ENCODE measurements at places on chromosomes 7 and 10.

- no peak for DNase-seq
Observed at GRCh38 chr10:42980553-42981357, 96.1 kb upstream of the RET start.

DNA sequence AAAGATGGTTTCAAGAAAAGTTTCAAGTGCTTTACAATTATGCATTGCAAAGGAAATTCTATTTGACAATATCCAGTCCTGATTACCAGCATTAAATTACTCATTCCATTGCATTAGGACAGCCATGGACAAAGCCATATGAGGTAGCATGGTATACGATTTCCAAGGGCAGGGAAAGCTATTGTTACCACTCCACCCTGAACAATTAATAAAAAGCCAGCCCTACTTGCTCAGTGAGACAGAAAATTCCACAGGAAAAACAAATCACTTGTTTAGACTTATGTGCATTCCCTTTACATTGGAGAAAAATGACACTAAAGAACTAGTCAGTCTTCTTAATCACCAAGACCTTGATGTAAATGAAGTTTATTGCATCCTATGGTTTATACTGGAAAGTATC is 5.6 kb downstream of the CD36 start:
- DNase-seq, result no peak

DNA sequence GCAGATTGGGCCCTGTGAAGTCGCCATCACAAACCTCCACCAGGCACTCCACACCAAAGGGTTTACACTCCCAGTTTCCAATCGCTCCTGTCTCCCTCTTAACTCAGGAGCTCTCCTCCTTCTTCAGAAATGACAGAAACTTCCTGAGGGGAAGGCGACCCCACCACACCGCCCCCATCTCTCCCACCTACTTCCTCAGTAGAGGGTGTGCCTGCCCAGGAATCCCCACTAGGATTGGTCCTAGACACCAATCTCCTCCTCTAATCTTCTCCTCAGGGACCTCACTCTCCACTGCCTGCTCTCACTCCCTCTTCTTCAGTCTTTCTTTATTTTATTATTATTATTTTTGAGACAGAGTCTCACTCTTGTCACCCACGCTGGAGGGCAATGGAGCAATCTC is 5.9 kb upstream of the INSIG1 start:
- no peak for DNase-seq

DNA sequence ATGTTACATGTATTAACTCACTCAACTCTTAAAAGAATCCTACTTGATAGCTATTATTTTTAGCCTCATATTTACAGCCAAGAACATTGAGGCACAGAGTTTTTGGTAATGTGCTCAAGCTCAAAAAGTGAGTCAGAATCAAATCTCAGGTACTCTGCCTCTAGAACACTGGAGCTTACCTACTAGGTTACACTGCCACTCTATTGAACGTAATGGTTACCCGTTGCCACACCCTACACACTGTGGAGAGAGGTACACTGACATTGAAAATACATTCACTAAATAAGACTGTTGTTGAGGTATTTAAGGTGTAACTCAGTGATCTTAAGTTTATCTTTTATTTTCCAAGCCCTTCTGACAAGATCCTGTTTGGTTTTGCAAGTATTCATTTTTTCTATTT is 17.9 kb downstream of the SLC26A3 start:
- no peak for DNase-seq

GRCh38 chr10:7493996-7494395 is 83.2 kb upstream of the SFMBT2 start:
- no peak for DNase-seq

GRCh38 chr10:114802177-114802576 is 19.4 kb upstream of the FHIP2A start:
- DNase-seq, result no peak

DNA sequence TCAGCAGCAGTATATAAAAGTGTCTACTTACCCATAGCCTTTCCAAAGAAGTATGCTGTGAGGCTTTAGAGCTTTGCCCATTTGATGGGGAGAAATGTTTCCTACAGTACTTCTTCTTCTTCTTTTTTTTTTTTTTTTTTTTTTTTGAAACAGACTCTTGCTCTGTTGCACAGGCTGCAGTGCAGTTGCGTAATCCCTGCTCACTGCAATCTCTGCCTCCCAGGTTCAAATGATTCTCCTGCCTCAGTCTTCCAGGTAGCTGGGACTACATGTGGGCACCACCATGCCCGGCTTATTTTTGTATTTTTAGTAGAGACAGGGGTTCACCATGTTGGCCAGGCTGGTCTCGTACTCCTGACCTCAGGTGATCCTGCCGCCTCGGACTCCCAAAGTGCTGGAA is 101.7 kb upstream of the TMEM26 start:
- no peak for DNase-seq

DNA sequence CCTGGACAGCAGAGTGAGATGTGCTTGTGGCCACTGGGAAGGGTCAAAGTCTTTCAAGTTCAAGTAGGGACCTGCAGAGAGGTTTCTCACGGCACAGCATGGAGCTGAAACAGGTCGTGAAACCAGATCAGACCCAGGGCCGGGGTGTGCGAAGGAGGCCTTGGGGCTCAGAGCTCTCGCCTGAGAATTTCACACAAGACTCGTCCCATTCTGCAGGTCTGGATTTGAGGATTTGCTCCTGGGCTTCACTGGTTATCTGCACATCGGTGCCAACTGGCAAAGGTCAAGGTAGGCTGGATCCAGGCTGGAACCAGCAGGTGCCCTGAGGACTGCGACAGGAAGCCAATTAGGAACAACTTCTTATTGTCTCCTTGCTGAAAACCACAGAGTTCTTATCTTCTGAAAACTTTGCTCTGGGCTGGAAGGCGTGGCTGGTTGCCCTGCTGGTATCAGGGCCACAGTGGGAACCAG is 24.0 kb upstream of the GTF2I start:
- DNase-seq, result no peak

DNA sequence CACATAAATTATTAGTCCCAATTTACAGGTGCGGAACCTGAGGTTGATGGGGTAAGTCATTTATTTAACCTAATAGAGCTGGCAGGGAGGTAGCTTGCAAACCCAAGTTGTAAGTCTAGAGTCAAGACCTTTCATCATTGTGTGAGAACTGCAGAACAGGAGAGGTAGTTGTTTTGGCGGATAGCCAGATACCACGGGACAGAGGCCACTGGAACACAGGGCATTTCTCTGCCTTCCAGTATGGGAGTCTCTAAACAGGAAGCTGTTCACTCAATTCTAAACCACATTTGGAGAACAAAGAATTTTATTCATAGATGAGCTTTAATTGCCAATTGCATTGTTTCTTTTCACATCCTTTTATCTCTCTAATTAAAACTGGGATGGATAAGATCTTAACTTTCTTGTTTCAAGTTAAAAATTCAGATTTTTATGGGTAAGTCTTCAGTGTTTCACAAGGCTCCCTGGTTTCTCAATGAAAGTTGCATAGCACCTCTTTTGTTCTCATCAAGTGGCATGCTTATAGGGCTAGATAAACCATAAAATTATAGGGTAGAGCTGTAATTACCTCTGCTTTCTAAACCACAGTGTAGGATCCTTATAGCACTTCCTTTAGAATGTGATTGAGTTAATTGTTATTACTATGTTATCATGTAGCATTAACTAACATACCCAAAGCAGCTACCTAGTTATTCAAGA is 489.0 kb downstream of the GATA3 start:
- no peak for DNase-seq

DNA sequence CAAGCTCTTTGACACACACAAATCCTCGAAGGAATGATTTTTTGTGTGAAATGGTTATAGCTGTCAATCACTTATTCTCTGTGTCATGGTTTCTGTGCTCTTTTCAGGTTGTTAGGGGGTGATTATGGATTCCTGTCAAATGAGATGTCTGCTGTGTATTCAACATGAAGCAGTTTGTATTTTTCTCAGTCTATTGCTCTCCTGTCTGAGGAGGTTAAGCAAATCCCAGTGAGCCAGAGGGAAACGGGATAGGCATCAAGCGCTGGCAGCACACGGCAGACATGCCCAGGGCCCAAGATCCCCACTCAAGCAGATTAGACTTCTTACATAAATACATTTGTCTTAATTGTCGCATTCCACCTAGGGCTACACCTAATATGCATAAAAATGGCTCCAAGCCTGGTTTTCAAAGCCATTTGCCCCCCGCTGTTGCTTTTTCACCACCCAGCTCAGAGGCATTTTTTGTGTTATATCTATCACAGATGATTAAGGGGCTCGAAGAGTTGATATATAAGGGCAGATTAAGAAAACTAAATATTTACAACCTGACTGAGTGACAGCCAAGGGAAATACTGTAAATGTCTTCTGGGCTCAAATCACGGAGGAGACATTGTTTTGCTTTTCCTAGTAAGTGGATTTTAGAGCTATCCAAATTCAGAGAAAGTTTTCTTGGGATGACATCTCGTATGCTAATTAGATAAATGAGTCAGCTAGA is 192.7 kb upstream of the LRGUK start:
- no peak for DNase-seq

DNA sequence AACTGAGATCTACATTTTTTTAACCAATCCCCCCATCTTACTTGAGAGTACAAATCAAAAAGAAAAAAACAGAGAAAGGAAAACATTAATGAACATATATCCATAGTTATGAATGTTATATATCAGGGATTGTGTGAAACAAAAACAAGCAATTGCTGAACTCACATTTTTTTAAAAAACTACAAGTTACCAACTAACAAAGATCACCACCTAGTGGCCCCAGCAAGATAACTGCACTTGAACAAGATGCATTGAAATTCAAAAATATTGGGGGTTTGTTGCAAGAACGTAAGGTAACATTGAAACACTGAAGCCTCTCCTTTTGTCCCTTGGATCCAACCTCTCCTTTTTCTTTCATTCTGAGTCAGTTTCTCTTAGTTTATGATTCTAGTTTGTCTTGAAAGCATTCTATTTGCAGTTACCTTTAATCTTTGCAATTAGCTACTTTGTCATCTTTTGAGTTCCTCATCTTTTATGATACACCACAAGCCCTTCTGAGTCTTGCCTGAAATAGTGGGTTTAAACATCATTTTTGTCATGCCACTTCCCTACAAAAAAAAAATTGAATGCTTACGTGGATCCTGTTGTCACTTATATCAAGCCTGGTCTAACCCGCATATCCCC is 87.3 kb upstream of the TES start:
- no peak for DNase-seq

DNA sequence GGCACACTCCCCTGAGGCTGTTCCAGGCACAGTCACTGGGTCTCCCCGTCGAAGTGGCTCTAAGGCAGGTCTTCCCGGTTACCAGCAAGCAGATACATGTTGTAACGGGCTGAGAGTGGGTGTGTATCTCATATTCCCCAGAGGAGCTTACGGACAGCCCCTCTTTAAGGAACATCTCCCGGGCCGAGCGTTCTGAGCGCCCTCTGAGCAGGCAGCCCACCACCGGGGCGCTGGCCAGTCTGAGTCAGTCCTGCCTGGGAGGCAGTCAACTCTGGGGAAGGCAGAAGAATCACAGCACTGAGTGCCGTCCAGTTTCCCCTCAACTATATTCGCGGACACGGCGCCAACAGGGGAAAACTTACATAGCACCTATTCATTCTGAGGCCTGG is 117.4 kb downstream of the LHPP start:
- DNase-seq, result no peak

DNA sequence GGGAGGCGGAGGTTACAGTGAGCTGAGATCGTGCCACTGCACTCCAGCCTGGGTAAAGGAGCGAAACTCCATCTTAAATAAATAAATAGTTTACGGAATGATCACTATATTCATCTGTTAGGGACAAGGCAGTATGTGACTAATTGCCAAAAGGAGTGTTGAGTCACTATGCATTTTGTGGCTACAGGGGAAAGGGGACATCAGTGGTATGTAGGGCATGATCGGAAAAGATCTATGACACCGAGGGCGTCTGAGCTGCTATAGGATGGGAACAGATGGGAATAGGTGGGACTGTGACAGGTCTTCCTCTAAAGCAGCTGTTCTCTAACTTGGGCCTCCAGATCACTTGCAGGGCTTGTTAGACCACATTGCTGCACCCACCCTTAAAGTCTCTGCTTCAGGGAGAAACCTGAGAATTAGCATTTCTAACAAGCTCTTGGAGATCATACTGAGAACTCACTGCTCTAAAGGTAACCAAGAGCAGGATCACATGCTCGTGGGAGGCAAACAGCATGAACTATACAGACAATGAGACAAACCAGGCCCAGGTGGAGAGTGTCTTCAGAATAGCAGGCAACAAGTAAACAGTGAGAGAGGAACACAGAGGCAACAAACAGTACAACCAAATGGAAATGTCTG is 65.1 kb upstream of the ITGA8 start:
- no peak for DNase-seq

- no peak for DNase-seq
Observed at GRCh38 chr7:77566421-77566820, 29.3 kb downstream of the PTPN12 start.

DNA sequence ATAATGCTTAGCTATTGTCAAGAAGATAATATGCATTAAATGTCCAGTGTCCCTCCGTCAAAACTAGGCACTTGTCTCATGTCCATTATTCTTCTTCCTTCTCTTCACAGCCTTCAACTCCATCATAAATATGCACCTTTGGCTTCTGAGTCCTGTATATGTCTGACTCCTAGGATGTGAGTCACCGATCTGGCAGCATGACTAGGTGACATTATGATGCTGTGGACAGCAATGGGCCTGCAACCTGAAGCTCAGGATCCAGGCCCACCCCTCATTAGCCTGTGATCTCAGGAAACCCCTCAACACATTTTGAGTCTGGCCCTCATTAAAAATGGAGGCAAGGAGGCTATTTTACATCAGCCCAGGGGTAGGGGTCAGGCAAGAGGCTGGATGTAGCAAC is 362.5 kb upstream of the ZMIZ1 start:
- no peak for DNase-seq

DNA sequence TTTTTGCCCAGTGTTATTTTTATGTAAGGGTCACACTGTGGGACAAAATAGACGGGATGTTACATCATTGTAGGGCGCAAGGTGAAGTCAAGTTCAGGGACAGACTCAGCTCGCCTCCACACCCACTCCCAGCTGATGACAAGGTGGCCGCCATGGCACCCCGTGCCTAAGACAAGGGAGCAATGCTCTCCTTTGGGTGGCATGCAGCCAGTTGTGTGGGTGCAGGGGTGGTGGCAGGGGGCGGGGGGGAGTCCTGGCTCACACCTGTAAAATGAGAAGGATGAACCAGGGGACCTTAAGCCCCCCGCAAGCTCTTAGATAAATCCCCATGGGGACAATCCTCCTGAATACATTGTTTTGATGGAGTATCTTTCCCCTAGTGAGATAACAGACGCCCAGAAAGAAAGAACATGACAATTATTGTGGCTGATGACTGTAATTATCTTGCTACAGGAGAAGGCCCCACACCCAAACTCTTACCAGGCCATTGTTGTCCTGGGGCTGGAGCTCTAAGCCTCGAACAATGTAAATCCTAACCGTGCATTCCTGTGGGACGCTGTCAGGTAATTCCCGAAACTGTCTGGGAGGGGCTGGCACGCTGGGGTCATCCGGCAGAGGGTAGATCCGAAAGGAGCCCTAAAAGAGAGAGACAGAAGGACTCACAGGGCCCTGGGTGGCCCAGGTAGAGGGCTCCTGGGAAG is 148.7 kb downstream of the MYOF start:
- DNase-seq, result no peak

- no peak for DNase-seq
Observed at GRCh38 chr7:50959991-50960390, 177.3 kb upstream of the GRB10 start.

- no peak for DNase-seq
Observed at GRCh38 chr7:6323967-6324701, 51.7 kb upstream of the CYTH3 start.
